Kidney (tissue), 22 donors: ENCODE measurements at places on chromosomes 3 and 15. TPM values are rescaled to one million over a fixed set of nuclear protein-coding genes. Genes with fewer than 3 reads are reported as not detected.

DNA sequence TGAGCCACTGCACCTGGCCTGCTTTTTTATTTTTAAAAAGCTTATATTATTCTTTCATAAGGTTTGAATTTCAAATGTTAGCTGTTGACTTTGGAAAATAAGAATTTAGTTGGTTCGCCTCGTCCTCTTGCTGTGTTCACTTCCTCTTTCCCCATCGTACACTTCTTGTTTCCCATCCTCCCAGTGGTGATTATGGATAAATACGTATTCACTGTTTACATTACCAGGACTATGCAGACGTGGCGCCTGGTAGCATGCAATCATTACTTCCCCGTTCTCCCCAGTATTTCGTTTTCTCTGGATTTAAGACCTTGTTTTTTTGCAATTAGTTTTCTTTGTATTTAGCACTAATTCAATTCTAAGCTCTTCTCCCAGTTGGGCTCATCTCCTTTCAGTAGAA is 70.1 kb downstream of the LMLN start:
- DNase-seq: no peak

DNA sequence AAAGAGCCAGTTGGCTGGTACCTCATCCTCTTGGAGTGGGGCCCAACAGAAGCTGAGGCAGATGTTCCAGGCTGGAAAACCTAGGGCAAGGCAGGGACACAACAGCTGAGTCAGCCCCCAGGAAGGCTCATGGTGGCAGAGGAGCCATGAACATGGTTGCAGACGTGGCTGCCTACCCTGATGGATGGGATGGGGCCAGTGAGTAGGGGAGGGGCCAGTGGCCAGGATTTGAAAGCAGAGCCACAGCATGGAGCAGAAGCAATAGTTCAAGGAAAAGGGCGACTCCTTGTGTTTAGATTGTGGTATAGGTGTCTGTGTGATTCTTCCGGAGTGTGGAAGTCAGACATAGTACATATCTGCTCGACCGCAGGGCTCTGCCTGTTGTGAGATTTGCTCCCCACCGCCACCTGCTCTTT is 24.2 kb downstream of the PXYLP1 start:
- no peak for DNase-seq

DNA sequence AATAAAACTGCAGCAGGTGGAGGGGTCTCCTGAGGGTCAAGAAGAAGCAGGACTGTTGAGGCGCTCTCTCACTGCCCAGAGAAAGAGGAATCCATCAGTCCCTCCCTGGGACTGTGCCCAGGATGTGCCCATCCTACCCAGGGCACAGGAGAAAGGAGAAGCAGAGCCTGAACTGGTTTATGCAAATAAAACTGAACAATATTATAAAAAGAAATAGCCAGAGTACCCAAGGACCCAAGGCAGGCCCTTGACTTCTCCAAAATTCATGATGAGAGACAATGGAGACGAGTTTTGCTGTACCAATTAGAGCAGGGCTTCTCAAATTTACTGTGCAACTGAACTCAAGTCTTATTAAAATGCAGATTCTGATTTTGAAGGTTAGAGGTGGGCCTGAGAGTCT is 211.0 kb downstream of the IGSF11 start:
- DNase-seq: no peak

GRCh38 chr3:50612234-50612882 is 784 bp upstream of the CISH start:
- DNase-seq: no peak

DNA sequence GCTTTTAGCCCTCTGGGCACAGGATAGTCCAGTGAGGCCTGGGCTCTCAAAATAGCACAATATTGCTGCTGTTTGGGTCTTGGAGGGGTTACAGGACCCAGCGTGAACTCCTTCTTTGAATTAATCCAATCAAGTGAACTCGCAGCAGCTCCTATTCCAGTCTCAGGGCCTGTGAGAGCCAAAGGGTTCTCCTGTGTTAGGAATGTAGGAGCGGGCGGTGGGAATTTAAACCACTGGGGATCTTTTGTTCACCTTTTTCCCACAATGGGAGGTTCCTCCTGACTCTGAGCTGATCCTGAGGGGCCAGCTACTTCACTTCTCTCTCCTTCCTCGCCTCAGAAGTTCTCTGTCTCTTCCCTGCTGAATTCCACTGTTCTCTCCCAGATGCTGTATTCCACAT is 504.0 kb downstream of the UNC13C start:
- DNase-seq: no peak

GRCh38 chr3:196694202-196694638 is 17.8 kb downstream of the CEP19 start:
- no peak for DNase-seq

The ATP10A gene
- total RNA-seq: 6.8 TPM

The SLC22A14 gene
- total RNA-seq: 0.19 TPM

The HRG gene
- 0.35 TPM for total RNA-seq

The CBLB gene
- total RNA-seq: 48.4 TPM

The C15orf61 gene
- total RNA-seq: 5.5 TPM
